Activated naive CD8-positive, alpha-beta T cell treated with anti-CD3 and anti-CD28 coated beads for 36 hours (primary cell): ENCODE measurements at places on chromosomes 7 and 10. TPM values are rescaled to one million over a fixed set of nuclear protein-coding genes. Genes with fewer than 3 reads are reported as not detected.
A peak's percentile ranks its signal among the peaks of the same experiment; 100 is the strongest.

DNA sequence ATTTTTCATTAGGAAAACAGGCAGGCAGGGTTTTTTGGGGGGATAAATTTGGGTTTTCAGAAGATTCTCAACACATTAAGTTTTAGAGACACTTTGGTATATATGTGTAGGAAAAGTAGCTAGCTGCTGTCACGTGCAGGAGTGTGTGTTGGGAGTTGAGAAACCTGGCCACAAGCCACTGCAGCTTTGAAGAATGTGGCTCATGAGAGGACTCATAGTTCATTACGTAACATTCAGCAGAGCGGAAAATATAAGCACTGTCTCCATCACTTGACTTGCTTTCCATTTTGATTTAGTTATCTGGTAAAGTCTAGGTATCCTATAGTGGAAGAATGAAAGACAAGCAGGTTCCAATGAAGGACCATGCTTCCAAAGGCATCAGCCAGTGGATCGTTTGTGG, 31.2 kb downstream of the SMNDC1 start:
- peak; percentile 44 for DNase-seq

DNA sequence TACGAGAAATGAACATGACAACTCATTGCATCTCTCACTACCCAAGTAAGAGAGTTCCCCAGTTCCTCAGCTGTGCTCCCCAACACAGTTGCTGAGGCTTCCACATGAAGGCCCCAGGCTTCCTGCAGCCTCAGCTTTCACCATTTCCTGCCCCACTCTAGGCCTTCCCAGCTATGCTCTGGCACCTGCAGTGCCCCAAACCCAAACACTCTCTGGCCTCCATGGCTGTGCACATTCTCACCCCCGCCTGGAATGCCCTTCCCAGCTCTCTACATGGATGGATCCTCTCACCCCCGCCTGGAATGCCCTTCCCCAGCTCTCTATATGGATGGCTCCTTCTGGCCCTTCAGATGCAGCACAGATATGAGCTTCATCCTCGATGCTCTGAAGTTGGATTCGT, 61.3 kb downstream of the KIAA1549 start:
- no peak for DNase-seq

- DNase-seq = no peak
Measured at GRCh38 chr10:59859570-59859969, 46.8 kb downstream of the CCDC6 start.

FAM221A gene
- total RNA-seq = 4.7 TPM

DNA sequence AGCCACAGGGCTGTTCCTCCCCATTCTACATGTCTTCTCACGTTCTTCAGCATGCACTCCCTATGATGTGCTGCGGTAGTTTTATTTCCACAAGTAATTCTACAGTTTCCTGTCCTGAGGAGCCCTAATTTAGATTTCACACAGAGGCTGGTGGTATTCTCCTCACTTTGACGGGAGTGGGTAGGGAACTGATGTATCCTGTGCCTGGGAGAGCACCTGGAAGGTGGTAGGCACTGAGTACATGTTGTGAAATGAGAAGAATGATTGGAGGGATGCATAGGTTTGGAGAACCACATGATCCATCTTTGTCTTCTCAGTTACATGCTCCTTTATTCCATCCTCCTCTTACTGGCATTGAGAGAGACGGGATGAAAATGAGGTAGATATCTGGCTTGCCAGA, 118.2 kb upstream of the CCDC6 start:
- no peak for DNase-seq

PAPOLB gene
- total RNA-seq = 0.04 TPM

WNT16 gene
- not detected for total RNA-seq

WDR37 gene
- total RNA-seq = 14.2 TPM

GRCh38 chr10:99775850-99776249, 6.6 kb upstream of the ABCC2 start:
- no peak for DNase-seq

DNA sequence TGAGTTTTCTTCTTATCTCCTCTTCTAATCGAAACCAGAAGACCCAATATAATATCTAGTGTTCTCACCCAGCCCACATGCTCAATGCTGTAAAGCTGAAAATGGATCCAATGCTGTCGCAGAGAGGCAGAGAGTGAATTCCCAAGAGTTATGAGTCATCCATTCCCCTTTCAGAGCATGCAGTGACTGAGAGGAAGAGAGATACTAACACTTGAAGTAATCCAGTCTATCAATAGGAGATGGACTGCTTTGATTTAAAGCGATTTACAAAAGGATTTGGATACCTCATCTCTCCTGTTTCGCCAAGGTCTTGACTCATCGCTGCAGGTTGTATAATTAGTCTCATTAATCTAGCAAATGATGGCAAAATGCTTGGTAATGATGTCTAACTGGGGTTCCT, 41.5 kb upstream of the PRKCQ start:
- no peak for DNase-seq
